IPS-NIHi11 (cell line): ENCODE measurements at places on chromosomes 4 and X.

- no peak for DNase-seq
Measured at GRCh38 chr4:188130355-188130754, 8.9 kb upstream of the TRIML1 start.

DNA sequence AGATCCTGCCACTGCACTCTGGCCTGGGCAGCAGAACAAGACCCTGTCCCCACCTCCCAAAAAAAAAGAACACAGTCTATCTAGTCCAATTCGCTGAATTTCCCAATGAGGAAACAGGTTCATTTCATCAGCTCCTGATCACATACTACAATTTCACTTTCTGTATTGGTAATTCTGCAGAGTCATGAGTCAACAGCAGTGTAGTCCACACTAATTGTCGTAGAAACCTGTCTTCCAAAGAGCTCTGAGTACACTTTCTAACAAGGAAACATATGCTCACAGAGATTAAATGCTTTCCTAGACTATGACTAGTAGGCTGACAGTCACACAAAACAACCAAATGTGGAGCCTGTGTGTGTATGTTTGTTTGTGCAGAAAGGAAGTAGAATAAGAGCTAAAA lies 91.9 kb downstream of the GPC4 start:
- no peak for DNase-seq

DNA sequence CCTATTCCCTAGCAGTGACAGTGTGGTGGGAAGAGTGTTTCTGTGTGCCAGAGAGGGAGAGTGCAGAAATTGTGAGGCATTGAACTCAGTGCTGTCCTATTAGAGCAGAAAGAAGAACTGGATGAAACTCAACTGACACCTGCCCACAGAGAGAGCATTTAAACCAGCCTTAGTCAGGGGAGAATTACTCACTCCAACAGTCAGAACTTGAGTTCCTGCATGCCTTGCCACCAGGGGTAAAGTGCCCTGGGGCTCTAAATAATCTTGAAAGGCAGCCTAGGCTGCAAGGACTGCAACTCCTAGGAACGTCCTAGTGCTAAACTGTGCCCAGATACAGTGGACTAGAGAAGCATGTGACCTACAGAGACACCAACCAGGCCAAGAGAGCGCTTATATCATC lies 12.8 kb downstream of the CYSLTR1 start:
- no peak for DNase-seq

DNA sequence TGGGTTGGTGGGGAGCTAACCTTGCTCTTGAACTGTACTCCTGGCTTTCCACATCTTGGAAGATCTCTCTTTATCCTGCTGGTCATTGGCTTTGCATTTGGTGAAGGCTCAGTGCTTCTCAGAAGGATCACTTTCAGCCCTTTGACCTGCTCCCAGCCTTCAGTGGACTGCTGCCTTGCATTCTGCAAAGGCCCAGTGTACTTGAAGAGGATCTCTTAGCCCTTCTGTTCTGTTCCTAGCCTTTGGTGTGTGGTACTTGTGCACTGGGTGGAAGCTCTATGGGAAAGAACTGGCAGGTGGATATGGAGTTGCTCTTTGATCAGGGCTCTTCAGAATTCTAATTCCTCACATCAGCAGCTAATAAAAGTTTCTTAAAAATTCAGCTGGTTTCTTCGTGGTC lies 46.5 kb downstream of the FGF2 start:
- no peak for DNase-seq

DNA sequence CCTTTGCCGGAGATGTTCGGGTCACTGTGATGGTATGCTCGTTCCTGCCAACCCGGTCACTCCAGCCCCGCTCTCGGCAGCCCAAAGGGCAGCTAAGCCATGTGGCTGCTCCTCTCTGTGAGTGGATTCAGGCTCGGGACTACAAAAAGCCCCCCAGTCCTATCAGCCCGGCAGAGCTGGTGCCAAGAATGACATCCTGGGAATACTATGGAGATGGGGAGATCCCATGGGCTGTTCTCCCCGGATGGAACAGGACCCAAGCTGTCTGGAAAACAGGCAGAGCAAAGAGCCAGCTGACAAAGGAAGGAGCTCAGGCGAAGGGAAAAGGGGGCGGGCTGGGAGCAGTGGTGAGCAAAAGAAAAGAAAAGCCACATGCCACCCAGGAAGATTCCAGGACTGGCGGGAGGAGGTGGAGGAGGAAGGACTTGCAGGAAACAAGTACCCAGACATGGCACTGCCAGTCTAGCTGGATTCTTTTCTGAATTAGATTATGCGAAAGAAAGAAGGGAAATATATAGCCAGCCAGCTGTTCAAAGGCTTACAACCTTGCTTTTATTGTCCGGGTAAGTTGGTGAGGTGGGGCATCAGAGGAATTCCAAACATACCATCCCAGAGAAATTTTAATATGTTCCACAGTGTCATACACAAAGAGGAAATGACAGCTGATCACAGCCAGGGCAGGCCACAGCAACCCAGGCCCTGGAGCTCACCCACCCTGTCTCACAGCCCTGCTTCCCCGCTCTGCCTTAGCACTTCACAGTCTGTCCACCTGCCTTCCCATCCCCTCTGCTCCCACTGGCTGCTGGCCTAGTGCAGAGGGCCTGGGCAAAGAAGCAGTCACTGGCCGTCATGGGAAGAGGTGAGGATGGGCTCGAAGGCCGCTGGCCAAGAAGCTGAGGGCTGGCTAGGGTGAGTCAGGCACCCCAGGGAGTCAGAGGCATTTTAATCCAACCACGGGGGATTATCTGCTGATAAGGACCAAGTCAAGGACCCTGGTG lies 3.4 kb downstream of the NDP start:
- DNase-seq = peak; percentile 15

- no peak for DNase-seq
Measured at GRCh38 chrX:119155416-119156035, 27.9 kb upstream of the KIAA1210 start.

- DNase-seq = no peak
Measured at GRCh38 chr4:147349193-147349592, 131.7 kb upstream of the EDNRA start.

DNA sequence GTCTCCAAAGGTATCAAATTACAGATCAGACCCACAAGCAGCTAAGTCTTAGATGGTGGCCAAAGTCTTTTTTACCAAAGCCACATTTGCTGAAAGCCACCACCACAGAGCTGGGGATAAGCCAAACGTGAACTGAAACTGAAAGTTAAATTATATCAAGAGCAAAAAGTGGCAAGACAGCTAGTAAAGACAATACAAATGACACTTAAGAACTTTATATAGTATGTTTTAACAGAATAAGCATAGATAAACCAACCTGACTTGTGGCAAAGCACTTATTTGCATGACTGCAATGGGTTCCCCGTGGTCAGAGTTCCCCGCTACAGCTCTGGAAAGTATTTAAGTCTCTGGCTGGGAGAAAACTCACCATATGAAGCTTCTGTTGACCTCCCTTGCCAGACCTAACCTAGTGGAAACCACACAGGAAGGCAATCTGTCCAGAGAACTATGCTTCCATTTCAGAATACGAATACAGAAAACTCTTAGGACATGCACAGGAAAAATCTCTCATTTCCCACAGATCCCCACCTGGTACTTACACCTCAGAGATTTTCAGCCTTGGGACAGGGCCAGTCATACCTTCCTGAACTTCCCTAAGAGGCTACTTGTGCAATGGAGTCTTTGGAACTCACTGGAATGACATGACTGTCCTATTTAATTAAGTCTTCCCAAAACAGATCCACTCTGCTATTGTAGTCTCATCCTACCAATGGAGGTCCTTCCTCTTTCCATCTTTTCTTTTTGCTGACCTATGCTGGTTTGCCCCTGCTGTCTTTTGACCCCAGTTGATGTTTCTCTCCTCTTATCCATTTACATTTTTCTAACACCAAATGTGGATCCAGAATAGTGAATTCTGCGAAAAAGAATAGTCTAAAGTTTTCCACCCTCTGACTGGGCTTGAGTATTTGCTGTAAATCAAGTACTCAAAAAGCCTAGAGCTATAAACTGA lies 225.1 kb downstream of the NR3C2 start:
- DNase-seq = no peak

- no peak for DNase-seq
Measured at GRCh38 chrX:23935106-23935505, 27.3 kb downstream of the CXorf58 start.

- peak; percentile 22 for DNase-seq
Measured at GRCh38 chrX:13223868-13224567, 95.8 kb downstream of the ATXN3L start.

DNA sequence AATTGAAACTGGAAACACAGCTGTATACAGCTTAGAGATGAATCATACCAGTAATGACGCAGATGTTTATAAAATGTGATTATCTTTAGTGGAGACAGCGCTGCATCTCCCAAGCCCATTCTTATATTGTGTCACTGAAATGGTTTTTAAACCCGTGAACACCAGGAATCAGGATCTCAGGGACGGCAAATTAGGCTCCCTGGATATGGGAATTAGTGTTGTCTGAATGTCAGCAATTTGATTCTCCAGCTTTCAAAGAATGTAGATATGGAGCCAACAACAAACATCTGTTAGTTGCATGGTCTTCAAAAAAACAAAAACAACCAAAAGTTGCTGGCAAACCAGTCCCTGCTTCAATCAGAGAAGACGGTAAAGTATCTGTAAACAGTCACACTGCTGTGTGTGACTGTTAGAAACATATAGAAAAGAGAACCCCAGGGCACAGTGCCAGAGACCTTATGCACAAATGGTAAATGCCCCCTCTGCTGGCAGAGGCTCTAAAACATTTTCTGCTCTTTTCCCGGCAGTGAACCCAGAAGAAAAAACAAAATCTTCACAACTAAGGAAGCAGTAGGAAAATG lies 351.9 kb upstream of the FTHL17 start:
- DNase-seq = peak; percentile 16

GRCh38 chr4:55397520-55398321 lies 2.0 kb downstream of the TMEM165 start:
- no peak for DNase-seq

DNA sequence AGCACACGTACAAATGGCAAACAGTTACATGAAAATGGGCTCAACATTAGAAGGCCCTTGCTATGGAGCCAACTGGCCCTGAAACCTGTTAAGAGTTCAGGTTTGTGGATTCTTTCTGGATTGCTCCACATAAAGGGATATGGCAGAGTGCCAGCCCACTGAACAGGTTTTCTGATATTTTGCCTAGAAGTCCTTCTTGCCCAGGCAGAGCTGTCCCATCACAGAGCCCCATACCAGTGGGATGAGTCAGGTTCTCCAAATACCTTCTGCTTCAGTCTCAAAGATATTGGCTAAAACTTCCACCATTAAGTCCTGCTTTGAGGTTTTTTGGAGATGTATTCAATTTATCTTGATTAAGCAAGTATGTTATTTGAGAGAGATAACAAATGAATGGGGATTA lies 146.8 kb upstream of the IL1RAPL2 start:
- DNase-seq = no peak

- peak; percentile 84 for DNase-seq
Measured at GRCh38 chrX:47482512-47483305, at the start of gene ZNF41. TSS of gene ZNF41 (minus strand) at chrX:47483222. CDS start at chrX:47467481, 15,741 bp downstream.

- DNase-seq = no peak
Measured at GRCh38 chrX:29962061-29962460, 253.3 kb upstream of the MAGEB2 start.

DNA sequence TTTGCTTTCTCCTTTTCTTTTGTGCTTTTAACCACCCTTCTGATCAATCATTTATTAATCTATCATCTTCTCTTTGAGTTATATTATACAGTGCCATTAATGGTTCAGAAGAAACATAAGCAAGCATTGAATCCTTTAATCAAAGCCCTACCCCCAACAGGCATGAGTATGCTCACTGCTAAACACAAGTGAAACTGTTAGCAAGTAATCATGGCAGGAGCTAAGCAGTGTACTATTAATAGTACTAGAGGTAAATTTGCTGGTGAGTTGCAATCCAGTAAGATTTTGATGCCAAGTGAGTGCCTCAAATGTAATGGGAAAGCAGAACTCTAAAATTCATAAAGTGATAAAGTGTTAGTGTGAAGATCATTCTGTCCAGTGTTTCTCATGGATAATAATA lies 57.2 kb downstream of the FNIP2 start:
- DNase-seq = no peak

- no peak for DNase-seq
Measured at GRCh38 chr4:151685303-151685702, 75.5 kb downstream of the GATB start.

GRCh38 chr4:185127021-185127925 lies 15.8 kb upstream of the SLC25A4 start:
- peak; percentile 67 for DNase-seq
